Amniotic stem cell (primary cell): ENCODE measurements at places on chromosomes 7 and 10.

- no peak for DNase-seq
Measured at GRCh38 chr7:155941688-155942087, 129.4 kb upstream of the SHH start.

- no peak for DNase-seq
Measured at GRCh38 chr7:13627455-13627854, 362.0 kb downstream of the ETV1 start.

DNA sequence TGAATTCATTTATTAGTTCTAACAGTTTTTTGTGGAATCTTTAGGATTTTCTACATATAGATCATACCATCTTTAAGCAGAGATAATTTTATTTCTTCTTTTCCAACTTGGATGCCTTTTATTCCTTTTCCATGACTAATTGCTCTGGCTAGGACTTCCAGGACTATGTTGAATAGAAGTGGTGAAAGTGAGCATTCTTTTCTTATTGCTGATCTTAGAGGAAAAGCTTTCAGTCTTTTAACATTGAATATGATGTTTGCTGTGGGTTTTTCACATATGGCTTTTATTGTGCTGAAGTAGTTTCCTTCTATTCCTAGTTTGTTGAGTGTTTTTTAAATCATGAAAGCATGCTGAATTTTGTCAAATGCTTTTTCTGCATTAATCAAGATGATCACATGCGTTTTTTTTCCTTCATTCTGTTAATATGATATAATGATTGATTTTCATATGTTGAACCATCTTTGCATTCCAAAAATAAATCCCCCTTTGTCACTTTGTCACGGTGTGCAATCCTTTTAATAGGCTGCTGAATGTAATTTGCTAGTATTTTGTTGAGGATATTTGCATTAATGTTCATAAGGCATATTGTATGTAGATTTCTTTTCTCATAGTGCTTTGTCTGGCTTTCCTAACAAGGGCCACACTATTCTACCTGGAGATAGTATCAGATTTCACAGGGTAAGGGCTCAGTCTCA, 92.9 kb downstream of the ZNF467 start:
- no peak for DNase-seq

GRCh38 chr7:36280840-36281812, 108.5 kb upstream of the ANLN start:
- DNase-seq = peak; percentile 66

DNA sequence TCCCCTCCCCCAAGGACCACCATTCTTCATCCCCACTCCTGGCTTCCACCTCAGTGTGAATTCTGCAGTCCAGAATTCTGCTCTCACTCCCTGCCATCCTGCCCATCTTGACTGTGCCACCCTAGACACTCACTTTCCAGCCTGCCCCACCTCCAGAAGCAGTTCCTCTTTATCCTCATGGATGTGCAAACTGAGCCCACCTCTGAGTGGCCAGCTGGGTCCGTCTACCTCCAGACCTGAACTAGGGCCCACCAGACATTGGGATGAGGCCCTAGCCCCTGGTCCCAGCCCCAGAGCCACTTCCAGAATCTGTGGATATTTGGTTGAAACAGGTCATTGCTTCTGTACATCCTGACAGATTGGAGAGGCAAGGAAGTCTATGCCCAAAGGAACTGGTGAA, 58.5 kb downstream of the GRID1 start:
- DNase-seq = no peak

- DNase-seq = no peak
Measured at GRCh38 chr7:2080060-2080387, 152.7 kb downstream of the MAD1L1 start.

GRCh38 chr10:84412482-84412881, 84.1 kb downstream of the CCSER2 start:
- no peak for DNase-seq

GRCh38 chr10:132975831-132976682, 33.7 kb upstream of the CFAP46 start:
- no peak for DNase-seq

GRCh38 chr7:132865366-132866143, 216.3 kb downstream of the CHCHD3 start:
- DNase-seq = peak; percentile 71

DNA sequence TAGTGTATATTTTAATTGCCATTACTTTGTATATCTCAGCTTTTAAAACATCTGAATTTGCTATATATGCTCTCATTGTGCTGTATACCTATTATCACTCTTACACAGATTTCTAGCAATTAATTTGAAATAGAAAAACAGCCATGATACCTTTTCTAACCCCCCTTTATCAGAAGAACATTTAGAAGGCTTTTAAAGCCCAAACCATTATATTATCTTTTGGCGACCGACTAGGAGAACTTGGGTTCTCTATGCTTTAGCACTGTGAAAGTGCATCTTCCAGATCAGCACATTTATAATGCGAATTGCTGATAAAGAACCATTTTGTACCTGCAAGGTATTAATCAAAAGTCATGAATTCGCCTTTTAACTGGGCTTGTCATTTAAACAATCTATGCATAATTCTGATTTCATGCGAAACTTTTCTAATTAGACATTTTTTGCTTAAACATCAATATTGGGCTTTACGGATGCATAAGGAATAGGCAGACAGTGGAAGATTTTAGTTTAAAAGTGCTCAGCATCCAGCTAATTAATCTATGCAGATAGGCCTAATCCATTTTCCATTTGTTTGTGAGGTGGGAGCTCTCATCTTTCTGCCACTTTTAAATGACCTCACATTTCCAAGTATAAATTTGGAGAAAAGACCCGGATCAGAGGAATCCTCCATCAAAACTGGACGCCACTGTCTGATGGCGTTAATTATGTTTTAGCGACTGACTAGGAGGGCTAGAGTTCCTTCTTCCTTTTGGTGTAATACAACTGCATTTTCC, 1.2 kb upstream of the MLLT10 start:
- no peak for DNase-seq

DNA sequence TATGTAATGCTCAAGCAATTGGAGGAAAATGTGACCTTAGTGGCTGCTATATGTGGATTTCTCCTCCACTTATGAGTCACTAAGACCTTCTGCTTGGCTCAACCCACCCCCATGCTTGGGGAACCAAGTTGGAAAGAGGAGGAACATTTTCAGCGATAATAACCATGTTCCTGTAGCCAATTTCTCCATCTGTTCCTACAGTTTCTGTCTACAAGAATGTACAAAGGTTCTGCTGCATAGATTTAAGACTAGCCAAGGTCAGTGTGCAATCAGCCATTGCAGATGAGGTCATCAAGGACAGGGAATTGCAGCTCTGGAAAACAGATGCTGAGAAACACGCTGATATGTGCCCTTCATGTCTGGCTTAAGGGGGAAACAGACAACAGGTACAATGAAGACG, 5.6 kb upstream of the NRCAM start:
- DNase-seq = no peak

GRCh38 chr7:80008039-80008438, 126.6 kb upstream of the GNAI1 start:
- no peak for DNase-seq

DNA sequence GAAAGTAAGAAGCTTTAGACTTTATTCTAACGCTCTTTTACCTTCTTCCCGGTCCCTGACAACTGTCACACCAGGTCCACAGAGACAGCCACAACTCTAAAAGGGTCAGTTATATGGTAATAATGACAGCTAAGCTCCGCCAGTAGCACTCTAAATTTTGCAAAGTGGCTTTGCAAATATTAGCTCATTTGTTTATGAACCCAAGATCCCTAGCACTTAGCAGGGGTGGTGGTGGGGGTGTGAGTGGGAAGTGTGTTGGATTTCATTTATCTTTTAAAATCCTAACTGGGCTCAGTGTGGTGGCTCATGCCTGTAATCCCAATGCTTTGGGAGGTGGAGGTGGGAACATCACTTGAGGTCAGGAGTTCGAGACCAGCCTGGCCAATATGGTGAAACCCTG, 34.8 kb upstream of the SDK1 start:
- DNase-seq = no peak

GRCh38 chr10:70212879-70213278, 20.4 kb downstream of the PPA1 start:
- DNase-seq = no peak

DNA sequence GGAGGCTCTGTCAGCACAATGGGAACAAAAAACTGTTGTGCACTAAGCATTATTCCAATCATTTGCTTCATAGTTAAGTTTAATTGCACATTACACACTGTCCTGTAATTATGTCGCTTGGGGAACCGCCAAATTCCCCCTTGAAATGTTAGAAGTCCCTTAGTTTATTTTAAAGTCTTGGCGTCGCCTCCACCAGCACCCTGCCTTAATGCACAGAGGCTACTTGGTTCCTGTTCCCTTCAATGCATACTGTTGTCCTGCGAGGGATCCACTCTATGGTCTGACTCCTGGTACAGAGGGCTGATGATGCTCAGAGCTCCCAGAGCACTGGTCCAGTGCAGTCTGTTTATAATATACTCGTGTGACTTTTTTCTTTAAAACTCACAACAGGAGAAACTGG, 330.7 kb downstream of the ELMO1 start:
- DNase-seq = no peak

DNA sequence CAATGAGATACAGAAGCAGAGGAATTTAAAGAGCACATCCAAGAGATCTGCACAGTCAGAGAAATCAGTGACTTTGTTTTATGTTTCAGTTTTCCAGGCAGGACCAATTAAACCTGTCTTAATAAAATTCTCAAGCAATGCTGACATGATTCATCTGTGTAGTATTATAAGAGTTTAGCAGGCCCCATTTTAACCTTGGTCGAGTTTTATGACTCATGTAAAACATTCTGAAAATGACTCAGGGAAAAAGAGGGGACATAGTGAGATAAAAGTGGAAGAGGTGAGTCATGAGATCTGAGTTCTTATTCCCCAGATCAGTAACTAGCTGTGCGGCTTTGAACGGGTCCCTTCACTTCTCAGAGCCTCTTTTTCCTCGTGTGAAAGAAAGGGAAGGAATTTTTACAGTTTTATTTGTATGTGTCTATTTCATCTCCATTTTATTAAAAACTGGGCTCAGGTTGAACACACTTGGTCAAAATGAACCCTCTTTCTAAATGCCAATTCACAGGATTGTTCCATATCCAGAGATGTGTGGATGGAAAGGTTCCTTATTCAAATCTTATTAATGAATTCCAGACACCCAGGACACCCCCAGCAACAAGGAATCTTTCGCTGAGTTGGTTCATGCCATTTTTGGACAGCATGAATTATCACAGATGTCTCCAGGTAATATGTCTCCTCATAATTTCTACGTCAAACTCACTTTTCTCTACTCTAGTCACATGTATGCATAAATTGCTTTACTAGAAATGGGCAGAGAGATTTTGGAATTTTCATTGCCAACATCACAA, 143.2 kb downstream of the JAZF1 start:
- peak; percentile 91 for DNase-seq

- DNase-seq = no peak
Measured at GRCh38 chr7:93810561-93810960, 80.0 kb downstream of the TFPI2 start.

DNA sequence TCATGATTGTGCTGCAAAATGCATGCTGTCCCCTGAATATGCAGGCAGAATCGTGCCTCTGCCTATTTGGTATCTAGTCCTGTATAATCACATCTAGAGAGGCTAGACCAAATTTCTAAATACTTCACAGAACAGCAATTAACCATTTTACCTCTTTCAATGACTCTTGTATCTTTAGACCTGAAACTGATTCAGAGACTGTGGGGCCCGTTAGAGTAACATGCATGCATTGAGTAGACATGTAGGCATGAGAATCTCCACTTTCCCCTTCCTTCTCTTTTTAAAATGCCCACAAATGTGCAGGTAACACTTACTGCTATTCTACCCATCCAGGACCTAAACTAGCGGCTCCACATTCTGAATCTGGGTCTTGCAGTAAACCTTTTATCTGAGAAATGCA, 8.8 kb downstream of the ZNF92 start:
- DNase-seq = no peak

- no peak for DNase-seq
Measured at GRCh38 chr7:133478591-133479135, 225.8 kb downstream of the EXOC4 start.

GRCh38 chr7:17037356-17037755, 155.6 kb upstream of the AGR3 start:
- DNase-seq = no peak

GRCh38 chr7:1981201-1981877, 251.4 kb downstream of the MAD1L1 start:
- no peak for DNase-seq

- peak; percentile 24 for DNase-seq
Measured at GRCh38 chr7:83921941-83922607, 272.5 kb downstream of the SEMA3A start.

DNA sequence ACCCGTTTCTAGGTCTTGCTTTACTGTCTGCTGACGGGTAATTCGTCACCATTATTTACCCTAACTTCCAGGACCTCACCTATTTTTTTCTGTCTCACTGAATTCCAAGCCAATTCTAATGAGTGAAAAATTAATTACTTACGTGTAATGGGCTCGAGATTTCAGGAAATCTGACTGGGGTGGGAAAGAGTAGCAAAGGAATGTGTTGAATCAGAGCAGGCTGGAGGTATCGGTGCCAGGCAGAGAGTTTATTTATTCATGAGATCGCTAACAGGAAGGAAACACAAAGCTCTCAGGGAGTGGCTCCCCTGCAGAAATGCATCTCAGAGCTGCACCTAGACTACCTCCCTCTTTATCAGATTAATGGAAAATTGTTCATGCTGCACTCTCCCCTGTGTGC, 4.0 kb upstream of the DIP2C start:
- no peak for DNase-seq
